PC-9 (cell line): ENCODE measurements at places on chromosomes 3 and 15.

DNA sequence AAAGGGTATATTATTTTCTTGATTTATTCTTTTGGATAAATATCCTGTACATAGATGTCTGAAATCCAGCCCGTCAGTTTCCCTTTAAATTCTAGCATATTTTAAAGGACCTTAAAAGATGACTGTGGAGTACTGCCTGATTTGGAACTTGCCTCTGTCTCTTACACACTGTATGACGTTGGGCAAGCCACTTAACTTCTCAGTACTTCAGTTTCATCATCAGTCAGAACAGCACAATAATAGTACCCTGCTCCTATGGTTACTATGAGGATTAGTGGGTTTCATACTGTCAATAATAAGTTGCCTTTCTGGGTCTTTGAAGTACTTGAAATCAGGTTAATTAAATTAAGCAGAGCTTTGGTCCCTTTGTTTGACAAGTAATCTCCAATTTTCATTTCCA is 374.3 kb downstream of the TIGIT start:
- no peak for DNase-seq

GRCh38 chr15:38826880-38827279 is 262.3 kb upstream of the RASGRP1 start:
- no peak for DNase-seq

DNA sequence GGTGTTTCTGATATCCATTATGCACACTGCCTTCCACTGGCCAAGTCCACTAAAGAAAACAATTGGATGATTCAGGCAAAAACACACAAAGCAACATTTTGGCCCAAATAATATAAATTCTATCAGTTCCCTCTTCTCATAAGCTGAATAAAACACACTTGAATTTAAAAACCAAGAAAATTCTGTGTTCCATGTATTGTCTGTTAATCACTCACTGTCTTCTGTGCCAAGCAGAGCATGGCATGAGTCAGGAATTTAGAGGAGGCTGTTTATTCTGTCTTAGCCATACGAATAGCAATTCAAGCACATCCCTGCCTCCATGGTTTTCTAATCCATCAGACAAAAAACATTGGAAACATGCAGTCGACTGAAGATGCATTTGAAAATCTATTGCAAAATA is 215.6 kb upstream of the UMPS start:
- no peak for DNase-seq

DNA sequence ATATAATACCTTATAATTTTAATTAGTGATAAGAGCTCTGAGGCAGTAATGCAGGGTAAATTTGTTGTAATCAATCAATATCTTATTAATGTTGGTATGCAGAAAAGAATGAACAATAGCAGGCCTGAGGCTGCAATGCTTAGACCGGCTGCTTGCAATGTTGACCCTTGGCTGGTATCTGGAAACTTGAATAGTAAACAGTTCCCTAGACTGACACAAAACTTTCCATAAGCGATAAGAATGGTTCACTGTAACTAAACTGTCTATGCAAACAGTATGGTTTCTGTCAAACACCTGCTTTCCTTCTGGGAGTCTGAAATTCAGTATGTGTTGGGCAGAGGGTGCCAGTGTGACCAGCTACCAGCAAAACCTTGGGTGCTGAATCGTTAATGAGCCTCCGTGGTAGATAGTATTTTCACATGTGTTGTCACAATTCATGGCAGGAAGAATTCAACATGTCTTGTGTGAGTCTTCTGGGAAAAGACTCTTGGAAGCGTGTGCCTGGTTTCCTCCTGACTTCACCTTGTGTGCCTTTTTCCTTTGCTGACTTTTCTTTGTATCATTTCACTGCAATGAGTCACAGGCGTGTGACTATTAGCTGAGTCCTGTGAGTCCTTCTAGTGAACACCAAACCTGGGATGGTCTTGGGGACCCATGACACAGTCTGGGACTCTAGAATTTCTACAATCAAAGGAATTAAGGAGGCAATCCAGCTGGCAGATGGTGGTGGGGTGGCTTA is 30.7 kb upstream of the CLRN1 start:
- no peak for DNase-seq

GRCh38 chr3:186955898-186956696 is 25.8 kb downstream of the ST6GAL1 start:
- no peak for DNase-seq

DNA sequence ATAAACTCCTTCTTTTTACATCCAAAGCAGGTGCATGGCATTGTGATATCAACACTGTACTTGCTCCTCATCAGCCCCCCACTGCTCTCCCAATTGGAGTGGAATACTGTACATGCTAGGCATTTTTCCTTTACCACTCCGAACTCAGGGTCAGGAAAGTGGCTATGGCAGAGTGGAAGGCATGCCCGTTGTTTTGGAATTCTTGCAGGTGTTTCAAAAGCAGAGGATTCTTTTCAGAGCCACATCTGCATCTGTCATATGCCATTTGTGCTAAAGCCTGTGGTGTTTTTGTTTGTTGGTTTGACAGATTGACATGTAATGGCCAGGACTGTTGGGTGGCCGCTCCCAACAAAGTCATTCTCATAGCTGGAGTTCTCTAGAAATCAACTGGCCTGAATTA is 41.7 kb downstream of the SOX2 start:
- DNase-seq = no peak

DNA sequence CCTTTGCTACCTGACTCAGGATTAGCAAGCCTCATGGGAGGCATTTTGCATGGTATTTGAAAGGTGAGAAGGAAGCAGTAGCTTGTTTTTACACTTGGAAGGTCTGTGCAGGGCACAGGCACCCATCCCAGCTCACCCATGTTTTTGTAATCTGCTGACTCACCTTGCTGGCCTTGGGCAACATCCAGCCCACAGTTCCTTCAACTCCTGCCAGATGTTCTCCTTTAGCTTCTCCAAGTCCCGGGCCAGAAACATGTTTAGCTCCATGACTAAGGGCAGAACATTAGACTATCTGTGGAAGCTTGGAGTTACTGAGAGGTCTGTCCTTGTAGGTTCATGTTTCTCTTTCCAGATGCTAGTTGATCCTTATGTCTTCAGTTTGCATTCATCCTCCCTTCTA is 12.4 kb upstream of the ZNF770 start:
- DNase-seq = peak; percentile 81

GRCh38 chr3:126005951-126006350 is 37.0 kb downstream of the ROPN1B start:
- DNase-seq = no peak

- peak; percentile 20 for DNase-seq
Measured at GRCh38 chr3:32616267-32616962, 45.8 kb upstream of the DYNC1LI1 start.

DNA sequence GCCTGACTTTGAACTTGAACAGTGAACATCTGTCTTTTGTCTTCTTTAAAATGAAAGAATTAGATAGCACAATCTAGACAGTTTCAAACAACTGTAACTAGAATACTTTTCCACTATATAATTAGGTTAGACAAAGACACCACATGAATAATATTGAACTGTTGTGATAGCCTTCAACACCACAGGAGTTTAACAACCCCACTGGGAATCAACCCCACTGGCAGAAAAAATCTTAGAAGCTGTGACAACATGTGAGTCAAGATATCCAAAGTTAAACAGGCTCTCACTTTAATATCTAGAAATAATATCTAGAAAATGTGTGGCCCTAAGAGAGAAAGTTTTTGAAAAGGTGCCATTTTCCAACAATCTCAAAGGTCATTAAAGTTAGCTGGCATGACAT is 64.4 kb upstream of the PRICKLE2 start:
- no peak for DNase-seq

GRCh38 chr3:163776743-163777142 is 1301.6 kb downstream of the SI start:
- no peak for DNase-seq

DNA sequence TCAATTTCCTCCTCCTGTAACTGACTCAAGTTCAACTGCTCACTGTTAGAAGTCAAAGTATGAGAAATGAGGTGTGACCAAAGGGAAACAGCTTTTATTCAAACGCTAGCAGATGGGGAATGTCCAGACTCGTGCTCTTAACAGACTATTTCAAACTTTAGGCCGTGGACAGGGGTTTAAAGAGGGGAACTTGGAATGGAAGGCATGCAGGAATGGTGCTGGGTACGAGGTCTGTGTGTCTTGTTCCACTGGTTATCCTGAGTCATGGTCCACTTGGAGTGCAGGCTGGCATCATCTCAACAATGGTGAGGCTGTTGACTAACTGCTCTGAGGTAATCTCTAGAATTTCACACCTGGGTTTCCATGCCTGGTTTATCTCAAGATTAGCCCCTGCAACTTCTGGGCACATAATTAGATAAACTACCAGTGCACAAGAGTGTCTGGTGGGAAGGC is 22.9 kb upstream of the DNAAF4 start:
- DNase-seq = peak; percentile 46

DNA sequence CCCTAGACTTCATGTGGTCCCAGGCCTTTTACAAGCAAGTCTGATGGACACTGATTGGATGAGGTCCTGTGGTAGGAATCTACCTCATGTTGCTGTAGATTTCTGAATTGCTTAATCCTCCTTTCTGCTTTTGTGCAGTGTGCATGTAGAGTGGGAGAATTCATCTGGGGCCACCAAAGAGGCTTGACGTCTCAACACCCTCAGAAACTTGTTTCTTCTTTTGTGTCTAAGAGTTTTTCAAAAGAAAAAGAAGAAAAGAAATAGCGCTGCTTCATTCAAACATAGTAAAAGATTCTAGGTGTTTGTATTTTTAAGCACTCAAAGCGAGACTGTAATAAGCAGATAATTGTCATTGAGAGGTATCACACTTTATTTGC is 46.2 kb downstream of the NR1D2 start:
- DNase-seq = no peak

DNA sequence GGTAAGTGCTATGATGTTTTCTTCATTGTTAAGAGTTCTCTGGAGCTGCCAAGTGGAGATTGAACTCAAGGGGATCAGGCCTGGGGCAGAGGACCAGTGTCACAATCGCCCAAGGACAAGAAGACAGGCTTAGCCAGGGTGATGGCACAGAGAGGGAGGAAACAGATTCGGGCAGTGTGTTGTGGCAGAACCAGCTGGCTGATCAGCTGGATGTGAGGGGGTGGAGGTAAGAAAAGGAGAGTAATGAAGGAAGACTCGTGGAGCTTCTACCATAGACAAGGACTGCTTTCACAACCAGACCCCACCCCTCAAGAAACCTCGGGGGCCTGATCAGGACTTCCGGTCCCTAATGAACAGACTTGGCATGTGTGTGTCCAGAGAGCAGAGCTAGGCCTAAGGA is 60.9 kb upstream of the LINGO1 start:
- DNase-seq = no peak

DNA sequence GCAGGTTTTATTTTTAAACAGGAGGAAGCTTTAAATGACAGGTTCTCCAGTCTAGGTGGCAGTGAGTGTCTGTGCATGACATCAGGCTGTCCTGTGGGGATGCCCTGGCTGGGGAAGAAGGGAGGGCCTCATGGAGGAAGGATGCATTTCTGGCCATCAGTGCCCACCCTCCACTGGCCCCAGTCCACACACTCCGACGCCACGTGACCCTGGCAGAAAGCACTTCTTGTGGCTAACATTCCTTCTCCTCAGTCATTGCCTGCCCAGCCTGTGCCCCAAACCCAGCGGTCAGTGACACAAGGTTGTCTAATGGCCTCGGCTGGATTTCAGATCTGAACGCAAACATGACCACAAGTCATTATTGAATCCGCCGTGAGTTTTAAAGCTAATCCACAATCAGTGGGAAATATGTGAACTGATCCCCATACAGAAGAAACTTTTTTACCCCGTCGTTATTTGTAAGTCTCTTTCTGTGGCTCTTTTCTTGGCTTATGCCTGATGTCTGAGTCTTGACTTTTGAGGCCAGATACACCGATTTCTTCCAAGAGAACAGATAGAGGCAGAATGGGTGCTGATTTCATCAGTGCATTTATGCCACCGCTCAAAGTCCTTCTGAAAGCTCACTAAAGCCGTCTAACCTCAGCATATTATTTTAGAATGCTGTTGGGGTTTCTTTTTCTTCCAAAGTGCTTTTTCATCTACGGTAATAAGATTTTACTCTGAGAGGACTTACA is 17.3 kb upstream of the LRRK1 start:
- DNase-seq = no peak

- no peak for DNase-seq
Measured at GRCh38 chr15:64813075-64813474, 12.4 kb downstream of the PIF1 start.

DNA sequence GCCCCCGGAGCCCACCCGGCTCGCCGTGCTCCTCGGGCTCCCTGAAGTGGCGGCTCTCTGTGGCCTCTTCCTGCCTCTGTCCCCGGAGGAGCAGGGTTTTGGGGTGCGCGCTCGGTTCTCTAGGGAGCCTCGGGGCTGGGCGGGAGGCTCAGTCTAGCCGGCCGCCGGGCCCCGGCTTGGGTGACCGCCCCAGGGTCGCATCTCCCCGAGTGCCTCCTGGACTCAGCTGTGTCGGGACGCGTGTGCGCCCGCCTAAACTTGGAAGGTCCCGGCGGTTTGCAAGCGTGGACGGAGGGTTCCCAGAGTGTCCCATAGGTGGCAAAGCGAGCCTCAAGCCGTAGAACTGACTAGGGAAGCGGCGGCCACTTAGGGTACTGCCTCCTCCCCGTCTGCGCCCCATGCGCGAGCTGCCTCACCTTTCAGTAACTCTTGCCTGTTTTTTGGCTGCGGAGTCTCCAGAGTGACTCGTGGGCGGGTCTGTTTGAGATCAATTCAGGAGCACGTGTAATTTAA is 601 bp downstream of the ACTL6A start:
- peak; percentile 82 for DNase-seq

DNA sequence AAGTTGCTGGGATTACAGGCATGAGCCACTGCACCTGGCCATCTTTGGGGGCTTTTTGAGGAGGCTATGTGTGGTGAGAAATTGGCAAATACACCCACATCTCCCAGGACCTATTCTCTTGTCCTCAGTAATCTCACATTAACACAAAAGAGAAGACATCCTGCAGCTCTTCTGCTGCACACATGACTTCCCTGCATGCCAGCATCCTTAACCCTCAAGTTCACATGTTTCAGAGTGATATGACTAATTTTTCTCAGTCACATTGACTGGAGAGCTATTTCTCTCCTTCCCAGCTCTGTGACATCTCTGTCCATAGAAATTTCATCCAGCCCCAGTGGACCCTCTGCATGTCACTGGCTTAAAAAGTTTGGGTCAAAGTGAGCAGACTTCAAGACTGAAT is 1.9 kb upstream of the SKIC8 start:
- DNase-seq = no peak

DNA sequence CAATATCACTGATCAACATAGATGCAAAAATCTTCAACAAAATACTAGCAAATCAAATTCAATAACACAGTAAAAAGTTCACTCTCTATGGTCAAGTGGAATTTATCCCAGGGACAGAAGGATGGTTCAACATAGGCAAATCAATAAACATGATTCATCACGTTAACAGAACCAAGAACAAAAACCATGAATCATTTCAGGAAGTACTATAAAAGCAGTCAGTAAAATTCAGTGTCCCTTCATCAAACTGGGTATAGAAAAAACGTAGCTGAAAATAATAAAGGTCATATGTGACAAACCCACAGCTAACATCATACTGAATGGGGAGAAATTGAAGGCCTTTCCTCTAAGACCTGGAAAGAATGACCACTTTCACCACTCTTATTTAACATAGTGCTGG is 172.1 kb downstream of the POLR2M start:
- DNase-seq = no peak

- no peak for DNase-seq
Measured at GRCh38 chr3:136194409-136195257, 1.5 kb downstream of the MSL2 start.

GRCh38 chr3:43632269-43632733 is 10.5 kb upstream of the ANO10 start:
- peak; percentile 47 for DNase-seq
